ENCODE measurements at places on chromosomes 4 and X.

DNA sequence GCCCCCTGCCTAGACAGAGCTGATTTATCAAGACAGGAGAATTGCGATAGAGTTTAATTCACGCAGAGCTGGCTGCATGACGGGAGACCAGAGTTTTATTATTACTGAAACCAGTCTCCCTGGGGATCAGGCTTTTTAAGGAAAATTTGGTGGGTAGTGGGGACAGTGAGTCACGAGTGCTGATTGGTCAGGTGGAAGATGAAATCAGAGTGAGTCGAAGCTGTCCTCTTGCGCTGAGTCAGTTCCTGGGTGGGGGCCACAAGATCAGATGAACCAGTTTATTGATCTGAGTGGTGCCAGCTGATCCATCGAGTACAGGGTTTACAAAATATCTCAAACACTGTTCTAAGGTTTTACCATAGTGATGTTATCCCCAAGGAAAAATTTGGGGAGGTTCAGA is 36.6 kb downstream of the MYOZ2 start:
- DNase-seq = no peak

- DNase-seq = no peak
Measured at GRCh38 chrX:41457613-41458192, 10.6 kb downstream of the NYX start.

GRCh38 chr4:79862821-79863220 is 210.2 kb downstream of the ANTXR2 start:
- no peak for DNase-seq

DNA sequence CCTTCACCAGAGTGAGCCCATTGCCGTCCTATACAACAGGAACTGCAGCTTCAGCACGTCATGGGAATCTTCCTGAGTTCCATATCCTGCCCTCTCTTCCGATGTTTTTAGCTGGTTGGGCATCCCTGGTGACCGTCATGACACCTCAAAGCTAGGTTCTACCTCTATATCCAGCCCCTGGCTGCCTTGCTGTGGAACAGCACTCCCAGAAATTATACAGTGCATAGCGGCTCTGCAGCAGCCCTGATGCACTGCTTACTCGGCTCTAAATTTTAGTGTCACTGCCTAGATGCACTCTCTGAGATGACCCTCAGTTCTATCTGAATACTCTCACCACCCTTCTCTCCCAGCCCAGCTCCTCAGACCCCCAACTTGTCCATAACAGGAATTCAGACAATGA is 44.3 kb downstream of the ARHGEF38 start:
- DNase-seq = no peak

Measured in adrenal gland (tissue), 19 donors.